ENCODE measurements at places on chromosomes 2 and 18.

- DNase-seq = no peak
Measured at GRCh38 chr2:128585706-128586105, 267.0 kb upstream of the HS6ST1 start.

- no peak for DNase-seq
Measured at GRCh38 chr2:130372833-130373807, 17.3 kb downstream of the PTPN18 start.

GRCh38 chr2:37324786-37325624, at the start of gene PRKD3:
Gene PRKD3, minus strand, starts transcription at chr2:37324833. Its CDS starts 8,309 bp downstream, at chr2:37316524.
- no peak for DNase-seq

DNA sequence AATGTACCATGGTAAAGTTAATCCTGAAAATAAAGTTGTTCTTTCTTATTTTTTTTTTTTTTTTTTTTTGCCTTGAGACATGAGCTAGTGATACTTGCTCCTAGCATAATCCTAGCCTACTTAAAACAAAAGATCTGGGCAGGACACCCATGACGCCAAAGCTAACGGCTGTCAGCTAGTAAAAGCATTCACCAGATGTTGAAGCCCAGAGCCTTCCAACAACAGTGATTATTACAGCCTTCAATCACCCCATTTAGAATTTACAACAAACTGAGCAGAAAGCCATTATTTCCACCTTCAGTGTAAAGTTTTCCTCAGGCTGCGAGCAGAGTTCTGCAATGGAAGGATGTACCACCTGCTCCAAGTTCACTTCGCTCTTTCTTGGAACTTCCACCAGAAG, 259.5 kb downstream of the SP3 start:
- DNase-seq = no peak

GRCh38 chr2:210620456-210620855, 64.1 kb downstream of the CPS1 start:
- DNase-seq = no peak
